ENCODE measurements at places on chromosomes 1 and 21.
A peak's percentile ranks its signal among the peaks of the same experiment; 100 is the strongest.

DNA sequence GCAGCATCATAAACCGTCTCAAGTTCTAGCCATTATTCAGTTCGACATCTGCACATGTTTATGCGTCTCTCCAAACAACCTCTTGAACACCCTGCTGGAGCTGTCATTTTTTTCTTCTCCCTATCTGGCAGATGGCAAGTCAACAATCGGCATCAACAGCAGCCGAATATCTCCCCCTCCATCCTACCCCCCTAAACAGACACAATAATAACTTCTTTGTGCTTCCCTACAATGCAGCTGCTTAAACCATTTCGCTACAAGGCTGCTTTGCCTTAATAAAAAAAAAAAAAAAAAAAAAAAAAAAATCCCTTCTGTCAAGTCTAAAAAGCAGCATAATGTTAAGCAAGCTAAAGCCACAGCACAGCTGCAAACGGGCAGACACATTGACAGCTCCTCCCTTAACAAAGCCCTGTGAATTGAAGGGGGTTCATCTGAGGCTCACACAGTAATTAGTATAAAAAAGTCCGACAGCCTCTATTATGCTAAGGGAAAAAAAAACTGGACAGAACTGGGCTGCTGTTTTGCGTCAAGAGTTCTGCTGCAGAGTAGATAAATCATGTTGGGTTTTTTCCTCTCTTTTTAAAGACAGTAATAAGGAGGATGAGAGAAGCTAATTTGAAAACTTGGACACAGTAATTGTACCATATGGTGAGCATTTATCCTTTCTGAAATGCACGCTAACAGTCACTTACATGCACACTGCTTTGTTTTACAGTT is 136.4 kb downstream of the AKT3 start:
- peak; percentile 37 for DNase-seq

DNA sequence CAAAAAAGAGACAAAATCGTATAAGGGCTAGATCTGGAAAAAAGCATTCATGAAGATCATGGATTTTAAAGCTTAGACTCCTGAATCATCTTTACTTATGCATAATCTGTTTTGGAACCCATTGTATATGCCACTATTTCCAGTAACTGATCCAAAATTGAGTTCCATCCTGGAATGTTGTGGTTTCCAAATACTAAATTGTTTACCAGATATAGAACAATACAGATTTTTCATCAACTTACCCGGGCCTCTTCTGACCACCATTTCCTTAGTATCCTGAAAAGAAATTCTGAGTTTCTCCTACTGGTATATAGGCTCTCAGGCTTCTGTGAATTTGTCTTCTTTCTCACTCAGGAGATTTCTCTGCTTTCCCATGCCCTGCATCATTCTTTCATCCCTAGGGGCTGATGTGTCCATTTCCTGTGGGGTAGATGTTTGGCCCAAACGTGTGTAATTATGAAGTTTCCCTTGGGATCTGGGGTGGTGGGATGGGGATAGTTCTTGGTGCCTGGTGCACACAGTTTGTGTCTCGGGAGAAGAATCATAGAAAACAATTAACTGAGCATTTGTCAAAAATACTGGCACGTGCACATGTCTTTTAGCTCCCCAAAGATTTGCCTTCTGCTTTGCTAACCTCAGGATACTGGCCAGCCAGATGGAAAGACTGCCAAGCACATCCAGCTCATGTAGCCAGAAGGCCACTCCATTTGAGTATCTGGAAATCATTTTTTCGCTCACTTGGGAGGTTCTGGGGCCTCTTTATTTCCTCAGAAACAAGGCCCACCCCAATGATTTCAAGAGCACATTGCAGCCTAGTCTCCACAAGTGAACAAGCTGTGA is 127.8 kb downstream of the NTMT2 start:
- no peak for DNase-seq

DNA sequence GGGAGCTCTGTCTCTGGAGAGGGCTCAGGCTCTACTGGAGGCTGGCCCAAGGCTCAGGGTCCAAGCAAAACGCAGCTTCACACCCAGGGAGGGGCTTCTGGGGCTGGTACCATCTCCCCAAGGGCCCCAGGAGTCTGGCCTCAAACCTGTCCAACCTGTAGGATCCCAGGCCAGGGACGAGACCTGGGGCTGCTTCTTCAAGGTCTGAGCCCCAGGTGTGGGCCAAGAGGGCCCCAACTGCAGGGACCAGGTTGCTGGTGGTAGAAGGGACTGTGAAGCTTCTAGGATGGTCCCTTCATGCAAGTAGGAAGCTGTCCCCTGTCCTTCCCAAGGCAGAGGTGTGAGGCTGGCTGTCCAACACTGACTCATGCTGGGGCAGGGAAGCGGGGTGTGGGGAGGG is 7.8 kb upstream of the MMEL1 start:
- DNase-seq, result no peak

- no peak for DNase-seq
Measured at GRCh38 chr1:184616504-184616903, 138.2 kb downstream of the EDEM3 start.

DNA sequence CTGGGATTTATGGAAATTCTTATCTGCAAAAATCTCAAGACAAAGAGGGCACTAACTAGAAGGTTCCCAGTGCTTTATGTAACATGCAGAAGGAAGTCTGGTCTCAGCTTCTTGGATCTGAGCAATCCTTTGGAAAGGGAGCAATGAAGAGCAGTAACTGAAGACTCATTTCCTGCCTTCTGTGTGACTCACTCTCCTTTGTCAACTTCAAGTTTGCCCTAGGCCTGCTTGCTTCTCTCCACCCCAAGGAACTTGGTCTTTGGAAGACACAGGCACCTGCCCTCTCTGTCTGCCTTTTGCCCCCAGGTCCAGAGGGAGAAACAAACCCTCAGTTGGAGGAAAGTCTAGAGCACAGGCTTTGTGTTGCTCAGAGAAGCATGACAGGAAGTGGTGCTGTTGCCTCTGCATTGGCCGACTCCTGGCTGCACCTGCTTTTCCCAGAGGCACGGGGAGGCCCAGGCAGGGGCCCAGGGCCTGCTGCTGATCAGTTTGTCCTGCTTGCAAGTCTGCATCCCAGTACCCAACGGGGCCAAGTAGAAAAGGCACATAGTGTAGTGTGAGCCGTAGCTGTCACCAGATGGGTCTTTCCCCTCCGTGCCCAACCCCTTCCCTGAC is 137.2 kb downstream of the DHRS3 start:
- DNase-seq, result no peak

DNA sequence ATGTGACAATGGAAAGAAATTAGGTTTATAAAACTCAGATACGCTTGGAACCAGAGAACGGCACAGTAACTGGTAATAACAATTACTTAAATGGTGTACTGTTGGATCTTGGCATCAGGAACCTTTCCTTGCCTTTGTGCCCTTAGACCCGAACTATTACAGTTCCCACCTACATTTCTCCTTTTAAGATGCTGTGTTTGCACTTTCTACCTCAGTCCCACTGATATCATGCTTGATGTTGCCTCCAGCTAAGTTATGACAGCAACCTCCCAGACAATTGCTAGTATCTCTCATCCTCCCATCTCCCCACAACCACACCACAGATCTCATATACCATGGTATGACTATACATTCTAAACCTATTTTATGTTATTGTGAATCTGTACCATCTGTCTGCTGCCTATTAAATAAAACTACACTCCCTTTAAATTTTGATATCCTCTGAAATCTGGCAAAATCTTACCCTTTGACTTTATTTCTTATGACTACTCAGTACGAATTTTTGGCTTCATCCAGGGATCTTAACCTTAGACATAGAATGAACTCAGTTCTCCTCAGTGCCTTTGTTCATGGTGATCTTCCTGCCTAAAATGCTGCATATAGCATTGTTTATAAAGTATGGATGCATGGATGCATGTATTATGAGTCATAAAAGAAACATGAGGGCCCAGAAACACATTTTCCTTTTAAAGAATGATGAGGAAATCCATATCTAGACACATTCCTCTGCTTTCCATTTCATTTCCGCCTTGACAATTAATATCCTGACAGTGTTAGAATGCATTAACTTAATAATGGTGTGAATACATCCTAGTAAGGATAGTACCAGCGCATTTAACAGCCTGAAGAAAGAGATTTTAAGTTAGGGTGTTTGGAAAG is 64.1 kb downstream of the LRRC8D start:
- no peak for DNase-seq

GRCh38 chr1:40662864-40663263 is 2.6 kb downstream of the RIMS3 start:
- no peak for DNase-seq

GRCh38 chr1:113935970-113936369 is 6.8 kb downstream of the HIPK1 start:
- DNase-seq, result no peak

DNA sequence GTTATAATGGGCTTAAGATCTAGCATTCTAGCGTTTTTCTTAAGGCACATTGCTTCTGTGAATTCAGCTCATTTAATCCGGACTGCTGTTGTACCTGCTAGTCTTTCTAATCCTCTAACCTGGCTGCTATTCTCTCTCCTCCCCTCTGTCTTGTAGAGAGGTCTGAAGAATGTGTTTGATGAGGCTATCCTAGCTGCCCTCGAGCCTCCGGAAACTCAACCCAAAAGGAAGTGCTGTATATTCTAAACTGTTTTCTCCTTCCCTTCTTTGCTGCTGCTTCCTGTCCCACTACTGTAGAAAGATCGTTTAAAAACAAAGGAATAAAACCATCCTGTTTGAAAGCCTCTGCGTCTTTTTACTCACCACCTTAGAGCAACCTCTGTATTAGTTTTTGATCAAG is 37.3 kb downstream of the CDC42 start:
- no peak for DNase-seq

DNA sequence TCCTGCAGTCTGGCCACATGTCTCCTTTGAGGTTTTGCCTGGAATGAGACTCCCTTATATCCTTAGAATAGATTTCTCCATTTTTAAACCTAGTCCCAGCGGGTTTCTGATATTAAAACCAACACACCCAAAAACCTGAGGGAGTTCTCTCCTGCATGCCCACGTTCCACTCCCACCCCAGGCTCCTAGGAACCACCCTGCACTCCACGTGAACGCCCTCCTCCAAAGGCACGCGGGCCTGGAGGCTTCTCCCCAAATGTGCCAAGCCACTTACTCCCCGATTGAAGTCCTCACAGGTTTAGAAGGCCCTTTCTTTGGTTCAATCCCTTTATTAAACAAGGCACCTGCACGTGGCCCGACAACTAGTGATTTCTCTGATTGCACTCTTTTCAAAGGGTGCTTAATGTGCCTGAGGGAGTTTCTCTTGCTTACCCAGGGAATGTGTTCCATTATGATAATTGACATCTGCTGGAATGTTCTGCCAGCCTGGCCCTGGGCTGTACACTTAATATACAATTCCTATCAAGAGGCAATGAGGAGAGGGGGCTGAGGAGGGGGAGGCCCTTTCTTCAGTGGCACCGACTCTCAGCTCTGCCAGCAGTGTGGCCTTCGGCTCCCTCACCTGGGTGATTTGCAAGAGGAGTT is 104.3 kb upstream of the ADAR start:
- DNase-seq, result no peak

DNA sequence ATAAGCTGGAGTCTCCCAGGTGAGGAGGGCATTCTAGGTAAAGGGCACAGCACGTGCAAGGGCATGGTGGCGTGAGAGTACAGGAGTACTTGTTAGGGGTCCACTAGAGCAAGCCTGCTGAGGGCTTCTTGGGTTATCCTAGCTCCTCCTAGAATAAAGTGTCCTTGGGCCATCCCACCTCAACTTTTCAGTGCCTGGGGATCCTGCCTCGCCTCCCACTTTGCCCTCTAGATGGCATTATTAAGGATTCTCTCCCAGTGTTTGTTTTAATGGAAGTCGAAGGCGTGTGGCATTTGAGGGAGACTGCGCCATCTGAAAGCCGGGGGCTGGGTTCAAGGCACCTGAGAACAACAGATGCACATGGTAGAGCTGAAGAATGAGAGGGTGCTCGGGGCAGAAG is 74.5 kb upstream of the SELENON start:
- DNase-seq, result no peak

DNA sequence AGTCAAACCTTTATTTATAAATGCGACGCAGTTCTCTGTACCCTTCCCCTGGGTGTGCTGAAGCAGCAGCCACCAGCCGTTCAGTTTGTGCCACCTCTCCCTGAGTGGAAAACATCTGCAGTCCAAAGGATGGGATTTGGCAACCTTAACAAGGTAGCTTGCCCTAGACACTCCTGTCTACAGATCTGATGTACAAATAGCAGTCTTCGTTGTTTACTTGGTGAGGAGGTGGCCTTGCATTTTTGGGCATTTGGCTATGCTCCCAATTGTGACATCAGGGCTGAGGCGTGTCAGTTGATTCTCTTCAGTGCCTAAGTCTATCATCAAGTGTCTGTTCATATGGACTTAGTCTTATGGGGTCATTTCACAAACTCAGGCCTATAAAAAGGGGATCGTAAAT is 59.8 kb downstream of the KDM1A start:
- DNase-seq, result no peak

DNA sequence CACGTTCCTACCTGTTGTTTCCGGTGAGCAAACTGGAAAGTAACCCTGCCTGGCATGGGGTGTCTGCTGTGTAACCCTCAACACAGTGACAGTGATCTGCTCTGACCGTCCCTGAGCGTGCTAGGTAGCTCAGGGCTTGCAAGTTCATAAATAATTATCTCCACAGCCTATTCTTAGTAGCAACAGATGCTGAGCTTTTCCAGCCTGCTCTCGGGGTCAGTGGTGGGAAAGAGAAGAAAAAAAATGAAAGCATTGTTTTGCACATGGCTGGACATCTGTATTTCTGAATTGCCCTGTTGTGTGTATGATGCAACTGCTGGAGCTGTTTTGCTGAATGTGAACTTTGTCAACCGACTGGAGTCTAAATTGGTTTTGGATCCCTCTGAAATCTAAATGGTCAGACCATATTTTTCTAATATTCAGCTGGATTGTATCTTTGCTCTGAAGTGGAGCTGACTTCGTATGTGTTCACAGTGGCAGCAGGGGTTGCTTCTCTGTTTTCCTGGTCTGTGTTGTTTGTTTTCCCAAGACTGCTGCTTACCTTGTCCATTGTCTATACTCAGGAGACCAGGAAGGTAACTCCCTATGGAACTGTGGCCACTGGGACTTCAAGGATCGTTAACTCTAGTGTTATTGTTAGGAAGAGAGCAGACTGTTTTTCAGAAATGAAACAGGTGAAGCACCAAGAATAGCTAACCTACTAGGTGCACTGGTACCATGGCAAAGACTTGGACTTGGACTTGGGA is 27.0 kb downstream of the TGFB2 start:
- no peak for DNase-seq

DNA sequence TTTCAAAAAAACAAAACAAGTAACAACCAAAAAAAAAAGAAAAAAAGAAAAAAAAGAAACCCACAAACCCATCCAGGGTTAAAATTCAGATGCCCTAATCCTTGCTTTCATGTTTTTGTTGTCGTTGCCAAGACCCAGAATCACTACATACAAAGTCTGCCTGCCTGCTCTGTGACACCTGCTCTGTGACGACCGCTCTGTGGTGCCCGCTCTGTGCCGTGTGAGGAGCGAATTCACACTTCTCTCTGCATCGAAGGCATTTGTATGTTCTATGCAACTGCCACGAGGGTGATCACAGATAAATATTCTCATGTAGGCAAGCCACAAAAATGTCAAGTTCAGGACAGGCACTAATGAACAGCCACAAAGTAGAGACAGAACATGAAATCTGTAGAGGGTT is 178.6 kb downstream of the SLC45A1 start:
- no peak for DNase-seq
